ENCODE measurements at places on chromosomes 7 and 10.

GRCh38 chr10:102596506-102596971 lies 47.7 kb upstream of the TRIM8 start:
- no peak for DNase-seq

- no peak for DNase-seq
Measured at GRCh38 chr7:131016230-131016629, 282.2 kb upstream of the KLF14 start.

- no peak for DNase-seq
Measured at GRCh38 chr7:73515178-73515577, 6.9 kb downstream of the BAZ1B start.

DNA sequence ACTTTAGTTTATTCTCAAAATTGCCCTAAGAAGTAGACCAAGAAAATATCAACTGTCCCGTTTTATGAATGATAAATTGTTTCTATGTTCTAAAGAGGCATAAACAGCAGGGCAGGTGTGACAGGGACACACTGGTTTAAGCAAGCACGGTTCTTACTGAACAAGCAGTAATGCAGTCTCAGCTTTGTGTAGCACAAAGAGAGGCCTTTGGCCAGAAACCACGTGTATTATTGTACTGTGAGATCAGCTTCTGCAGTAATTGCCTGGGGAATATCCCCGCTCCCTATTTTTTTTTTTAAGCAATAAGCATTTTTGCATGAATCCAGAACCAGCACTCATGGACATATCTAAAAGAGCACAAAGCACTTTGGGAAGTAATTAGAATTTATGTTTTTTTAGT lies 255.4 kb downstream of the WDR11 start:
- no peak for DNase-seq

GRCh38 chr7:119900996-119901672 lies 371.8 kb upstream of the KCND2 start:
- DNase-seq = no peak

DNA sequence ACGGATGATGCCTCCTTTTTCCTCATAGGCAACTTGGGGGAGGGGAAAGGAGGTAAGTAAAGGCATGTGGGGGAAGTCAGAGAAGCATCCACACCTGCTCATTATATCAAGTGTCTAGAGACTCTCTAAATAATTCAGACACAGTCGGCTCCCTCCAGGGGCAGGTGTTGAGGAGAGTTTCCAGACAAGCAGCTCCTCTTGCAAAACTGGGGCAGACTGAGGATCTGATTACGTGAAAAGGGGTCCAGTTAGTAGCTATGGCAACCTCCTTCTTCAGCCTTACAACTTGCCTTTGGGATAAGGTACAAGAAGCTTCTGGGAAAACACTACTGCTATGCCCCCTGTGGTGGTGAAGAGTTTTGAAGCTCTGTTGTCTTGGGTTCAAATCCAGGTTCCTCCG lies 39.0 kb upstream of the SORBS1 start:
- no peak for DNase-seq

GRCh38 chr7:140416560-140416959 lies 12.7 kb downstream of the RAB19 start:
- DNase-seq = no peak

DNA sequence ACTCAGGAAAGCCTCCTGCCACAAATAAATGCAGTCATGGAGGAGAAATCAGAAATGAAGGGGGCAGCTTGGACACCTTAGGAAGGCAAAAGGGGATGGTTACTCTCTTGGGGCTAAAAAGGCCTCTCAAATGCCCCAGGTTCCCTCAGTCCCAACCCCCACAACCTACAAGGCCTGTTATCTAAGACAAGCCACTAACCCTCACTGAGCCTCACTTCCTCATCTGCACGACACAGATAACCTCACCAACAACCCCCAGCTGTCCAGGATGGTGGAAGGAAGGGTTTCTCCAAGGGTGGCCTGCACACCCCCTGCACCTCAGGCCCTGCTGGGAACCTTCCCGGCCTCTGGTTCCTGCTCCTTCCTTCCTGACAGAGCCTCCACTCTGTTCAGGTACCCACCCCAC lies 29.2 kb downstream of the SORBS1 start:
- DNase-seq = no peak

DNA sequence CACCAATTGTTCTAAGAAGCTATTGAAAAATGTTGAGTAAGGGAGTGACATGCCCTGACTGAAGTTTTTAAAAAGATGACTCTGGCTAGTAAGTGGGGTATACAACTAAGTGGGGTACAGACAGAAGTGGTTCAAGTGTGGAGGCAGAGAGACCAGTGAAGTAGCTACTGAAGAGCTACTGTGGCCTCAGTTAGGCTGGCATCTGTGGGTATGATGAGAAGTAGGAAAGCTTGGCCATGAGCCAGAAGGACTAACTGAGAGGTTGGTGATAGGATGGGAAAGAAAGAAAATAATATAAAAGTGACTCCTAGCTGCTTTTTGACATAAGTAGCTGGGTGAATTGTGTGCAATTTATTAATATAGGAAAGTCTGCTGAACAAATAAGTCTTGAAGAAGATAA lies 176.6 kb downstream of the SEMA3D start:
- DNase-seq = no peak

- DNase-seq = no peak
Measured at GRCh38 chr7:6516387-6516983, 34.8 kb downstream of the GRID2IP start.

DNA sequence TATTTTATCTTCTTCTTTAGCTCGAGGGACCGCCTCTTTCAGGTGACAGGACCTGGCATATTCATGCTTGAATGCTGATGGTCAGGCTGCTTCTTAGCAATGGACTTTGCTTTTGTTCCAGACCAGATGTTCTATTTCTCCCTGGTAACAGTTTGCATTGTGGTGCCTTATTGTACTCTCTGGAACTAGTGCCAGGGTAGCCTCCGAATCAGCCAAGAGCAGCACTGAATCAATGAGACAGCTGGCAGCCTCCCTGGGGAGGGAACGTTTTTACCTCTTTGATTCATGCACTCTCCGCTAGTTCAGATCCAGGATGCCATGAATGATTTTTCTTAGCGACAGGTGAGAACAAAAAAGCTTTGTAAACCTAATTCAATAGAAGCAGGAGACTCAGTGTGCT lies 54.1 kb upstream of the NXPH1 start:
- no peak for DNase-seq

DNA sequence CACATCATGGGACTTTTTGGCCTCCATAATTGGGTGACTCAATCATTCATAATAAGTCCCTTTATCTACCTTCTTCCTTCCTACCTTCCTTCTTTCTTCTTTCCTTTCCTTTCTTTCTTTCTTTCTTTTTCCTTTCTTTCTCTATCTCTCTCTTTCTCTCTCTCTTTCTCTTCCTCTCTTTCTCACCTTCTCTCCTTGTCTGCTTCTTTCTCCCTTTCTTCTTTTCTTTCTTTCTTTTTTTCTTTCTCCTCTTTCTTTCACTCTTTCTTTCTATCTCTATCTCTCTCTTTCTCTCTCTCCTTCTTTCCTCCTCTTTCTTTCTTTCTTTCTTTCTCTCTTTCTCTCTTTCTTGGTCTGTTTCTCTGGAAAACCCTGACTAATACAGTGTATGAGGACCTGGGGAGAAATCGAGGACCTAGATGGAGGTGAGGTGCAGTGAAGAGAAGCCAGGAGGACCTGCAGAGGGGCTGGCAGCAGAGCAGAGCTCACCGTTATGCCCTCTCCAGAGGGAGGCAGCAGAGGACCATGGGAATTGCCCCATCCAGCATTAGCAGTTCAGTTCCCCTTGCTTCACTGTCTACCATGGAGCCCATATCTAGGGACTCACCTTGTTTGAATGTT lies 52.7 kb upstream of the BTRC start:
- DNase-seq = no peak

DNA sequence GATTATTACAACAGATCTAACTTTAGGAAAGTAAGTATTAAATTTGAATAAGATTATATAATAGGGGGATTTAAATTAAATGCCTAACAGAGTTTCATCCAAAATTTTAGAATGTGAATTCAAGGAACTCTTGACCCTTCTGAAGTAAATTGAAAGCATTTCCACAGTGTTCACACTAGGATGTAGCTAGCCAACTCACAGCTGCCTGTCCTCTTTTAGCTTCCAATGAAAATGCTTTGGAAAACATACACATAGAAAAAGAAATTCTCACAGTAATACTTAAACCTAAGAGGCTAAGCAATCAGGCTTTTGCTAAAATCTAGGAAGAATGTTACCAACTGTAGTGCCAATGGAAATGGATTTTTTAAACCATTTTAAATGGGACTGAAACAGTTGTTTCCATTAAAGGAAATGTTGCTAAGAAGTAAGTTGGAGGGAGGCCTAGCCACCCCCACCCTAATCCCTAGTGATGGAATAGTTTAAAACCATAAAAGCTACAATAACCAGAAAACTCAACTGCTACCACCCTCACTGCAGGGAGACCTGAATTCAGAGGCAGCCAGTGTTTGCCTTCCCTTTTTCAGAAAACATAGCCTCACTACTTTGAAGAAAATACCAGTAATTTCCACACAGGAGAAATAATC lies 58.3 kb downstream of the REEP3 start:
- DNase-seq = no peak

- DNase-seq = no peak
Measured at GRCh38 chr10:102616066-102616770, 28.1 kb upstream of the TRIM8 start.

- DNase-seq = no peak
Measured at GRCh38 chr10:64465653-64466052, 944.5 kb downstream of the REEP3 start.

DNA sequence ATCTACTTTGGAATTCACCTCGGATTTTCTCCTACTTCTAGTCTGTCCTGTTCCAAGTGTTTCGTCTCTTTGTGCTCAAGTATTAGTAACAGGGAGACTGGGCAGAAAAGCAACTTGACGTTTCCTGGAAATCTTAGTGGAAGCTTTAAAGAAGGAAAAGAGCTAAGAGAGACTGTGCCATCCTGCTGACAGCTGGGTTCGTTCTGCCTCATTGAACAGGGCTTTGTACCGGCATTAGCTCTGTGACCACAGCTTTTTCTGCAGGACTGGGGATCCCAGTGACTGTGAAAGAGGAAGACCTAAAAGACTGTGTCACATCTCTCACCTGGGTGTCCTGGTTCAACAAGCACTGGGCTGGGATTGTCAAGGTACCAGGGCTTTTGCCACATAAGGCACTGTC lies 70.8 kb upstream of the CDCA7L start:
- DNase-seq = no peak

GRCh38 chr7:106731187-106731586 lies 70.2 kb upstream of the CCDC71L start:
- DNase-seq = no peak

- DNase-seq = no peak
Measured at GRCh38 chr7:7516156-7516555, 19.5 kb downstream of the COL28A1 start.

Measured in cortex of kidney (tissue), 1 donor.